ENCODE measurements at places on chromosomes 6 and 20. TPM values are rescaled to one million over a fixed set of nuclear protein-coding genes. Genes with fewer than 3 reads are reported as not detected.

DNA sequence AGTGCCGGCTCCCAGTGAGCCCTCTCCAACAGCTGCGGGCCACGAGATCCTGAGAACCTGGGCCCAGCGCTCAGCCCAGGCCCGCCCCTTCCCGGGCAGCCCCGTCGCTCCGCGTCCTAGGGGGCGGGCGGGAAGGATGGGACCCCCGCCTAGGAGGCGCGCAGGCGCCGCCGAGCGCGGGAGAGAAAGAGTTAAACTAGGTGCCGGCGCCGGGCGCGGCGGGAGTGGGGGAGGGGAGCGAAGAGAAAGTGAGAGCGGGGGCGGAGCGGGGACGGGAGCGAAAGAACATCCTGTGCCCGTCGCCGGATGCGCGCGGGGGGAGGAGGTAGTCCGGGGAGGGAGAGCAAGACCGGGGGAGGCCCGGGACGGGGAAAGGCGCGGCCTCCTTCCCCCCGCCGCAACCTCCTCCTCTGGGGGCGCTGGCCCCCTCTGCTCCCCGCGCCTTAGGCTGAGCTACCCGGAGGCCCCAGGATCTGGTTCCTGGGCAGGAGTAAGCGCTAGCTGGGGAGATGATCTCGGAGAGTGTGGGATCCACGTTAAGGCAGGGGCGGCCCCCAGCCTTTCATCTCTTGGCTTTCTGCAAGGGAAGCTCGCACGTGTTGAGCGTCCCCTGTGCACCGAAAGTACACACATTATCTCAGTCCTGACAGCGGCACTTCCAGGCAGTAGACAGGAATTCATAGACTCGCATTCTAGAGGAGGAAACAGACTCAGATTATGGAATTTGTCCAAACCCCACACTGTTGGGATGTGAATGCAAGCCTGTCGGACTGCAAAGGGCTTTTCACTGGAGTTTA lies 4.9 kb upstream of the ARMC12 start:
- peaks cover 72% of the 10 kb centered on the region for H3K4me1 ChIP-seq
- H3K27me3 ChIP-seq = no peaks in the 10 kb centered on the region
- H3K36me3 ChIP-seq = no peaks in the 10 kb centered on the region
- H3K4me3 ChIP-seq = peak overlapping the region; percentile 83
- H3K27ac ChIP-seq = peak overlapping the region; percentile 94

DNA sequence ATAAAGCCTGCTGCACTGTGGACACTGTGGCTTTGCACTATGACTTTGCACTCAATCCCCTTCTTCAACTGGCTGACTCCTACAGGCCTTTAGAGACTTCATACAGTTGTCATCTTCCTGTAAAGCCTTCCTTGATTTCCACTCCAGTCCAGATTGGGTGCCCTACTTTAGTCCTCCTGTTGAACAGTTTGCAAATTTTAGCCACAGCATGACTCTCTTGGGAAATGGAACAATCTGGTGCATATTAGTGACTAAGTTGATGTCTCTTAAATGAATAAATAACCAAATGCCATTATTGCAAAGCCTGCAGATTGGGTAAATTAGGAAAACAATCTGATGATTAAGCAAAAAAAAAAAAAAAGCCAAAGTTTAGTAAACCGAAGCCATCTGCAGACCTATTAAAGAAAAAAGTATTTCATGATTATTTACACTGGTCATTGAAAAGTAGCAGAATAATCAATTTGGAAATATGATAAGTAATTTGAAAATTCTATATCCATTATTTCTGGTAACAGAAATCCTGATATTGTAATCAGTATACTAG lies 12.6 kb downstream of the PLCB4 start:
- no peak for DNase-seq
- H3K4me3 ChIP-seq = no peak overlapping the region
- no peaks in the 10 kb centered on the region for H3K36me3 ChIP-seq
- H3K27me3 ChIP-seq = no peaks in the 10 kb centered on the region
- H3K4me1 ChIP-seq = no peaks in the 10 kb centered on the region
- H3K27ac ChIP-seq = no peak overlapping the region

- no peak for DNase-seq
- peaks cover 35% of the 10 kb centered on the region for H3K4me1 ChIP-seq
- H3K36me3 ChIP-seq = no peaks in the 10 kb centered on the region
- H3K4me3 ChIP-seq = no peak overlapping the region
- no peak overlapping the region for H3K27ac ChIP-seq
- H3K27me3 ChIP-seq = peaks cover 16% of the 10 kb centered on the region
Observed at GRCh38 chr6:31906122-31906521, 4.2 kb upstream of the ZBTB12 start.

Gene SLC22A1
- 1.3 TPM for total RNA-seq

GRCh38 chr6:162706232-162706631 lies 21.3 kb downstream of the PRKN start:
- no peaks in the 10 kb centered on the region for H3K36me3 ChIP-seq
- H3K4me3 ChIP-seq = no peak overlapping the region
- no peaks in the 10 kb centered on the region for H3K27me3 ChIP-seq
- H3K27ac ChIP-seq = no peak overlapping the region
- no peak for DNase-seq

Gene ZNF165
- total RNA-seq = 0.40 TPM

DNA sequence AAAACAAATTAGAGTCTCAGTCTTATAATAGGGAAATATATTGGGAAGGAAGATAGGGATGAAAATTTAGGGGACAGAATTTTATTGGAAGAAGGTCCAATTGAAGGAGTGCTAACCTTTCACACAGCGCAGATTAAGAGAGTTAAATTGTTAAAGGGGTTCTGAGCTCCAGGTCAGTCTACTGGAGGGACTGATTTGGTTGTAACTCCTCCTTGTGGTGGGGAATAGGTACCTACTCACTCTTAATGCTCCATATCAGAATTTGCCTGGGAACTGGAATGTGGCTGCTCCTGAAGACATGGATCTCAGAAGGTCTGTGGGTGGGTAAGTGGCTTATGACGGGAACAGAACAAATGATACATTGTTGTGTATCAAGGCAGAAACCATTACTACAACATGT lies 143.5 kb downstream of the FLRT3 start:
- H3K4me1 ChIP-seq = no peaks in the 10 kb centered on the region
- no peak for DNase-seq
- no peak overlapping the region for H3K4me3 ChIP-seq
- H3K27me3 ChIP-seq = no peaks in the 10 kb centered on the region
- H3K36me3 ChIP-seq = no peaks in the 10 kb centered on the region

DNA sequence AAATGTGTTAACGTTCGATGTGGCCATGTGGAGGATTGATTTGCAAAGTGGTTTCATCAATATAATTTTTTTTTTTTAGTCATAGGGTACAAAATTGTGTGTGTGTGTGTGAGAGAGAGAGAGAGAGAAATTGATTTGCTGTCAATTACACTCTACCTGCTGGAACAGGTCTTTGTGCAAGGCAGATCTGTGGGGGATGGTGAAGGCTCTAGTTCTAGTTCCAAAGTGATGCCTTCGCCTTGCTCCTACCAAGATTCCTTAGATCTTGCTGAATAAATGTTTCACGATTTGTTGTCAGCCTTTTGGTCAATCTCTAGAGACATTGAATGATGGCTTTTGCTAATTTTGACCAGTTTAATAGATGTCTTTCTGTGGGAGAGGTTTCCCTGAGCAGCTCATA lies 64.8 kb downstream of the SERAC1 start:
- DNase-seq = no peak
- no peaks in the 10 kb centered on the region for H3K4me1 ChIP-seq
- no peak overlapping the region for H3K4me3 ChIP-seq
- peaks cover 20% of the 10 kb centered on the region for H3K36me3 ChIP-seq
- no peak overlapping the region for H3K27ac ChIP-seq

GRCh38 chr20:24033151-24033550 lies 44.6 kb upstream of the GGTLC1 start:
- peaks cover 22% of the 10 kb centered on the region for H3K36me3 ChIP-seq
- no peaks in the 10 kb centered on the region for H3K27me3 ChIP-seq
- peak overlapping the region; percentile 56 for H3K27ac ChIP-seq
- H3K4me1 ChIP-seq = peaks cover 40% of the 10 kb centered on the region
- H3K4me3 ChIP-seq = no peak overlapping the region

Gene PROKR2
- not detected for total RNA-seq

Gene MLIP
- not detected for total RNA-seq

DNA sequence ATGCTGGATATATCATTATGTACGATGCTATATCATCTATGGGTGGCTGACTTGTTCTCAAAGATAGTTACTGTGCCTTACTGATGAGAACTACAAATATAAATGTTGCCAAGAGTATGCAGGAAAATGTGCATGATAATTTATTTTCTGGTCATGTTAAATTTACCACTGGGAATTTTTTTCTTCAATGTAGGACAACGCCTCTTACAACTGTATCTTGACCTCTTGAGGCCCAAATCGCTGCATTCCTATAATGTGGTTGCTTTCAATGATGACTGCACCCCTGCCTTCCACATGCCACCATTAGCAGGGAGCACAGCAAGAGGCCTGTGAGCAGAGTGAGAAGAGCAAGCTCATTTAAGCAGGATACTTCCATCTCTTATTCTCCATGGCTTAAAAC lies 5.7 kb upstream of the RALGAPB start:
- peaks cover 10% of the 10 kb centered on the region for H3K27me3 ChIP-seq
- no peak for DNase-seq
- H3K4me1 ChIP-seq = peaks cover 4% of the 10 kb centered on the region
- H3K27ac ChIP-seq = no peak overlapping the region

Gene DUSP15
- total RNA-seq = not detected

GRCh38 chr6:154504102-154504501 lies 6.4 kb downstream of the CNKSR3 start:
- no peak for DNase-seq
- peaks cover 33% of the 10 kb centered on the region for H3K27me3 ChIP-seq
- peaks cover 3% of the 10 kb centered on the region for H3K4me1 ChIP-seq

- no peak overlapping the region for H3K4me3 ChIP-seq
- no peak overlapping the region for H3K27ac ChIP-seq
- no peaks in the 10 kb centered on the region for H3K27me3 ChIP-seq
- no peaks in the 10 kb centered on the region for H3K36me3 ChIP-seq
- H3K4me1 ChIP-seq = no peaks in the 10 kb centered on the region
Observed at GRCh38 chr6:164066766-164067165, 652.2 kb downstream of the QKI start.

DNA sequence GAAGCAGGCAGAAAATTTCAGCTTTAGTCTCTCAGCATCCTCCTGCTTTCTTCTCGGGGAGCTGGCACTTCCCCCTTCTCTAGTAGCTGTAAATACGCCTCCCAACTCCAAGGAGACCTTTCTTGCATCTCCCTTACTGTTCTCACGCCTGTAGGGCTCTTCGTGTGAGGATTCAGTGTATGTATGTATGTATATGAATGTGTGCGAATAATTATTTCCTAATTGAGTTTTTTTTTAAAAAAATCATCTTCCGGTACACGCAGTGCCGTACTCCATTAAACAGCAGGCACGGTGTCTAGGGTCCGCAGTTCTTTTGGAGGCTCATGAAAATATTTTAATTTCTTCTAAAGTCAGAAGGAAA lies 85.4 kb downstream of the HFE start:
- H3K4me1 ChIP-seq = peaks cover 53% of the 10 kb centered on the region
- H3K27me3 ChIP-seq = no peaks in the 10 kb centered on the region
- peak overlapping the region; percentile 95 for H3K27ac ChIP-seq
- peaks cover 10% of the 10 kb centered on the region for H3K36me3 ChIP-seq

GRCh38 chr6:154258064-154258757 lies 98.4 kb downstream of the IPCEF1 start:
- DNase-seq = no peak
- no peak overlapping the region for H3K27ac ChIP-seq

DNA sequence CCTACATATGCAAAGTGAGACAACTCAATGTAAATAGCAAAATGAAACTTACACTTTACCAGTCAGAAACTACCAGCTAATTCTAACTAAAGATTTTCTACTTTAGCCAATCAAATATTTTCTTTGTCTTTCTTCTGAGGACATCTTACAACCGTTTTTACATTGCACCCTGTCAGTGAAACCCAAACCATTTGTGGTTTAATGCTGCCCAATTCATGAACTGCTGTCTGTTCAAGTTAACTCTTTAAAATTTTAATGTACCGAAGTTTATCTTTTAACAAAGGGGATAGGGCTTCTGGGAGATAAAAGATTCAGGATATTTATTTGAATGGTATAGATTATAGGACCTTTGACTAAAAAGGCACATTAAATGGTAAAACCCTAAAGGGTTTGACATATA lies 121.3 kb upstream of the HDDC2 start:
- H3K36me3 ChIP-seq = no peaks in the 10 kb centered on the region
- no peak overlapping the region for H3K27ac ChIP-seq
- DNase-seq = no peak
- peaks cover 4% of the 10 kb centered on the region for H3K27me3 ChIP-seq
- no peak overlapping the region for H3K4me3 ChIP-seq

Gene KCNQ5
- 4.7 TPM for total RNA-seq

DNA sequence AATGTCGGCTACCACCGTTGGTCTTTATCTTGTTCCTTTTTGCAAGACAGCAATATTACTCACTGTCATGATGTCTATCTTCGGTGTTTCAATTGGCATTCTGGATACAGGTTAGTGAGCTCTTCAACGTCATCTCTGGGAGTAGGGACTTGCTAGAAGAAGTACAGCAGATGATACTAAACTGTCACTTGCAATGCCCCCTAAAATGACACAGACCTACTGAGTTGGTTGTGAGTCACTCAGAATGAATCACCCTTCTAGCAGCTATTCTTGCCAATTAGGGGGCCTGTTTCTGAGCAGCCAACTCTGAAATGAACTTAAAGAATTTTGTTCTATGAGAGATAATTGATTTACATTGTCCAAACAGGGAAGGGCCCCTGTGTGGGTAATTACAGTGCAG lies 176.5 kb downstream of the SLC16A10 start:
- no peaks in the 10 kb centered on the region for H3K27me3 ChIP-seq
- peaks cover 41% of the 10 kb centered on the region for H3K36me3 ChIP-seq
- no peak for DNase-seq
- no peak overlapping the region for H3K27ac ChIP-seq

Gene AKAP12
- 1.1 TPM for total RNA-seq

Gene SLC22A2
- not detected for total RNA-seq

Gene PCSK2
- total RNA-seq = not detected

GRCh38 chr6:108362455-108362854 lies 67.6 kb downstream of the AFG1L start:
- H3K27me3 ChIP-seq = no peaks in the 10 kb centered on the region
- no peak overlapping the region for H3K4me3 ChIP-seq
- no peak for DNase-seq
- no peak overlapping the region for H3K27ac ChIP-seq
- no peaks in the 10 kb centered on the region for H3K4me1 ChIP-seq

- no peaks in the 10 kb centered on the region for H3K27me3 ChIP-seq
- no peak overlapping the region for H3K4me3 ChIP-seq
- H3K36me3 ChIP-seq = no peaks in the 10 kb centered on the region
- H3K4me1 ChIP-seq = no peaks in the 10 kb centered on the region
Observed at GRCh38 chr6:118354641-118355040, 193.5 kb upstream of the PLN start.

Gene SPTLC3
- not detected for total RNA-seq

GRCh38 chr6:22247916-22248482 lies 48.8 kb downstream of the PRL start:
- DNase-seq = no peak
- H3K4me1 ChIP-seq = no peaks in the 10 kb centered on the region
- no peak overlapping the region for H3K4me3 ChIP-seq
- H3K27ac ChIP-seq = no peak overlapping the region
- no peaks in the 10 kb centered on the region for H3K36me3 ChIP-seq
